ENCODE measurements at places on chromosomes 6 and 20.

DNA sequence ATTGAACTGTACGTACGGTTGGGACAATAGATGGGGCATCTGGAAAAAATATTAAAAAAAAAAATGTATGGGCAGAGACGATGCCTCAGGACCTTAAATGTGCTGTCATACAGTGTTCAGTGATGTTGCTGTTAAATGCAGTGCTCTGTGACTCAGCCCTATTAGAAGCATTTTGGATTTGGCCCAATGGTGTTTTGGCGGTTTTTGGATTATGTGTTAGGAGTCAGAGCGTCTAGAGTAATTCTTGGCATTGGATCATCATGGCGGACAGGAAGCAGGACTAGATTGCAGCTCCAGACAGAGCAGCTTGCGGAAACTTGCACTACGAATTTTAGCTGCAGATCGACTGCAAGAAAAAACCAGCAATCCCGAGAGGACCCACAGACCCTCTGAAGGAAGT lies 280.0 kb downstream of the SOX4 start:
- no peak for DNase-seq

- no peak for DNase-seq
Observed at GRCh38 chr6:137013738-137014602, 30.8 kb downstream of the IL20RA start.

GRCh38 chr6:6405031-6405430 lies 84.6 kb upstream of the F13A1 start:
- DNase-seq, result no peak

DNA sequence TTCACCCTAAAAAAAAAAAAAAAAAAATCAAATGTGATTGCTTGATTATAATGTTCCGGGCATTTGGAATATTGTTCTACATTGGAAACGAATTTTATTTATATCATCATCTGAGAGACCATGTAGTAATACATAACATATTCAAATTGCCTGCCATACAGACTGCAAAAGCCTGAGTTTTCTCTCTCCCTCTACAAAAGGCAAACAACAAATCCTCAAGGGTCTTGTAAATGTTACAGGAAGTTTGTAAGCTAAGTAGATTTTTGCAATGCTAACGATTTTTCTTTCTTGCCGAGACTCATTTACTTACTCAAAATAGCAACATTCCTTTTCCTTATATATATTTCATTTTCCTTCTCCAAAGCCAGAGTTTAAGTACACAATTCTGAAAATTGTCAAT lies 49.0 kb upstream of the HTR1E start:
- DNase-seq, result no peak

DNA sequence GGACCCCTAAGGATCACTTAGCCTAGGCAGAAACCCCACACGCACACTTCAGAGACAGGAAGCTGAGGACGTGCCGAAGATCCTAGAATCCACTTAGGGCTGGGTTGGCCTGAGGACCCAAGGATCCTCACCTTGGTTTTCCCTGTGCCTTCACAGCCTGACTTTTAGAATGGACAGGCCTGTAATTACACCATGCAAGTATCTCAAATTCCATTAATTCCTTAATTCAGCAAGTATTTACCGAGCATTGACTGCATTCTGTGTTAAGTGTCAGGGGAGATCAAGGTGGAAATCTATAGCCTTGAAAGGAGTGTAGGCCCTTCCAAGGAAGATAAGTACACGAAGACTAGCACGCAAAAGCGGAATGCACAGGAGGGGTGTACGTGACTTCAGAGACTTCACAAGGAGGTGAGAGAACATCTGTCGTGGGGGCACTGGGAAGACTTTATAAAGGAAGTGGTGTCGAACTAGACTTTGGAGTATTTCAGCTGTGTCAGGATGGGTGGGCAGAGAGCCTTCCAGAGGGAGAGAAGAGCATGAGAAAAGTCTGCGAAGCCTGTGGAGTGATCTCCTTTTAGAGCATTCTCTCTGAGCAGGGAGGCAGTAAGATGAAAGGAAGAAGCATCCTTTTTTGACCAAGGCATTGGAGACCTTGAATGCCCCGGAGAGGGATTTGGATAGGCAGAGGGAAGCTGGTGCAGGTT lies 4.0 kb downstream of the DSP start:
- DNase-seq, result no peak

GRCh38 chr6:87407901-87408720 lies at the start of gene CFAP206:
CFAP206 (plus strand) TSS chr6:87407972; CDS start chr6:87409840, 1,868 bp downstream.
- DNase-seq, result peak; percentile 85

GRCh38 chr6:129731428-129731827 lies 21.5 kb upstream of the ARHGAP18 start:
- DNase-seq, result no peak

GRCh38 chr20:54195483-54196472 lies 12.1 kb upstream of the PFDN4 start:
- no peak for DNase-seq

DNA sequence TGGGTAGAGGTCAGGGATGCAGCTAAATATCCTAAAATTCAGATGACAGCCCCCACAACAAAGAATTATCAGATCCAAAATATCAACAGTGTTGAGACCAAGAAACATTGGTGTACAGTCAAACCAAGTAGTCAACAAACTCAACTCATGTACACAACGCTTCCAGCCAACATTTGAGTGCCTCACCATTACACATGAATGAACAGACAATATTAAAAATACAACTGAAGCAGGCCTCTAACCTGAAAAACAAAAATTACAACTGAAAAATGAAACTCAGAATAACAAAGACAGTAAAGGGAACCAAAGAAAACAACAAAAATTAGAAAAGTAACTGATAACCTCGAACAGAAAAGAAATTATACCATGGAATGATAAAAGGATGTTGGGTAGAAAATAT lies 46.2 kb downstream of the HACE1 start:
- no peak for DNase-seq

GRCh38 chr6:31837369-31838113 lies 10.0 kb downstream of the HSPA1B start:
- no peak for DNase-seq

DNA sequence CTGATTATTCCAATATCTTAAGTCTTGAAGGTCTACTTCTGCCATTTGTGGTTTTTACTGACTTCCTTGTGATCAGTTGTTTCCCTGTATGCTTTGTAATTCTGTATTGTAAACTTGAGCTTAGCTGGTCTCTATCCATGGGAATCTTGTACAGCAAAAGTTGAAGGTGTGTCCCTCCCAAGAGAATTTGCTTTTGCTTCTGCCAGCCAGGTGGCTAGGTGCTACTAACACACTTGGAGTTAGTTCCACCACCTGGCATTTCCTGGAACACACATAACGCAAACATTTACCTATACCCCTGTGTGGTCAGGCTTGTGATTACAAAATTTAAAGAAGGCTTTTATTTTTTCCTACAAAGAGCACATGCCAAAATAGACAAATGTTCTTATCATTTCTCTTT lies 141.2 kb downstream of the GRM4 start:
- DNase-seq, result no peak

DNA sequence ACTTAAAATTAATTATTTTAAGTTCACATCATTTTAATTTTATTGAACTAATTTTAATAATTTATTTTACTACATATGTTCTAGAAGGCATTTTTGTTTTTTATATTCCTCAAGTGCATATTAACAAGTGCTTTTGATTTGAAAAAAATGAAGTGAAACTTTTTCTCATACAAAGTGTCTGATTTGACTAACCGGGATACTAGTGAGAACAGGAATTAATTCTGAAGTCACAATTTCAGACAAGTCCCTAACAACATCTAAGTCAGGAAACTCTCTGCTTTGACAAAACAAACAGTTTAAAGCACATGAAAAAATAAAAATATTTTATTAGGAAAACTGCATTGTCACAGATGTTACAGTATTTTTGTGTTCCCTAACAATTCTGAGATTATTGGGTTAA lies 1166.3 kb upstream of the CITED2 start:
- no peak for DNase-seq

DNA sequence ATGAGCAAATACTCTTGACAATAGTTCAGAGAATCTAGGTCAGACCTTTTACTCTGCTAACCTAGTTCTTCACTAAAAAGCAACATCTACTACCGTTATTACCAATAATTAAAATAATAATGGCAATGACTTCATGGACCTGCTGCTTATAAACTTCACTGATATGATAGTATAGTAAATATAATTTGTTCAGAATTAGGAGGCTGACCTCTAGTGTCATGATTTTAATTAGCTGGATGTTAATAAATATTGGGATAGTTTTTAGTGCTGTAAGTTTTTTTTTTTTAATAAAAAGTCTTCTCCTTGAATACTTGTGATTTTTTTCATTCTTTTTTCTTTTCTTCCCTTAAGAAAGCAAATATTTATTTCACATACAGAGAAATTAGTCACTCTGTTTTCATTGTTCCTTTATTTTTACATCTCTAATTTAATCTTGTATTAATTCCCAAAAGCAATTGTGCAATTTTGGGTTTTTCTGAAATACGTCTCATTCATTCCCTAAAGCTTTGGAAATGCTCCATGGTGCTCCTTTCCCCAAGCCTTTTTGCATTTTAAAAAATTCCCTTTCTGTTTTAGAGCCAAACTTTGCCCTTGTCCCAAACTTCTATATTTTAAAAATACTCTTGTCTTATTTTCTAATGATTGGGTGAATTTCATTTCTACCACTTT lies 46.6 kb upstream of the UST start:
- DNase-seq, result no peak

DNA sequence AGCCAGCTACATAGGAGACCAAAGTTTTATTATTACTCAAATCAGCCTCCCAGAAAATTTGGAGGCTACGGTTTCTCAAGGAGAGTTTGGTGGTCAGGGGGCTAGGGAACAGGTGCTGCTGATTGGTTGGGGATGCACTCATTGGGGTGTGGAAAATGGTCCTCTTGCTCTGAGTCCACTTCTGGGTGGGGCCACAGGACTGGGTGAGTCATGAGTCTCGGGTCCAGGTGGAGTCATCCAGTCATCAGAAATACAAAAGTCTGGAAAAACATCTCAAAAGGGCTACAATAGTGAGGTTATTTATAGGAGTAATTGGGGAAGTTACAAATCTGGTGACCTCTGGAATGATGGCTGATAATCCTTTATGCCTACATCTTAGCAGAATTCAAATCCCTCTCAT lies 54.3 kb upstream of the SLC22A16 start:
- DNase-seq, result no peak

DNA sequence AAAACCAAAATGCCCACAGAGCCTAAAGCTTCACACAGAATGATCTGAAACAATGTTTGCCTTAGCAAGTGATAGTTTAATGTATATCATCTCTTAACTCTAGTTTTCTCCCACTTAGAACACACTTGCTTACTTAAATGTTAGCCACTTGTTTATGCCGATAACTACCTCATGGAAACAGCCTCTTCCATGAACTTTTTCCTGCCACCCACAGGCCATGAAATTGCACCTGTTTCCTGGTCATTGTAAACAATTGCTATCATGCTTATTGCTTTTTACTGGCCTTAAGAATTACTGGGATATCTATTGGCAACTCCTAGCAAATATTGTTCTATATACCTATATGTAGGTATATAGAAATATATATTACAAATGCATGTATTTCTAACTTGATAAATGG lies 231.1 kb downstream of the HDGFL1 start:
- no peak for DNase-seq

DNA sequence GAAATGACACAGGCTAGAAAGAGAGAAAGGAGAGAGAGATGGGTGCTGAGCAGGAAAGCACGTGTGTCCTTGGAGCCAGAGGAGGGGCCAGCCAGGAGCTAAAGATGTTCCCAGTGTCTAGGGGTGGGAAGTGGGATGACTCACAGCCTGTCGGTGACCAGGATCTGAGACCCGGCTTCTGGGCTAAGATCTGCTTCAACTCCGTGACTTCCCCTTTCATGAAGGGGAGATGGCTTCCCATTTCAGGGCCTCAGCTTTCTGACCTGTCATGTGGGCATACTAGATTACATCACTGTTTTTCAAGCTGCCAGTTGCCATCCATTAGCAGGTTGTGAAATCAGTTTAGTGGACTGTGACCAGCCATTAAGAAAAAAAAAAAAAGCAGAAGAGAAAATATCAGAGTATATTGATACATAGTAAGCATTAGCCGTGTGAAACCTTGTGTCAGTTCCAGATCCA lies 5.4 kb downstream of the TGM3 start:
- peak; percentile 87 for DNase-seq

DNA sequence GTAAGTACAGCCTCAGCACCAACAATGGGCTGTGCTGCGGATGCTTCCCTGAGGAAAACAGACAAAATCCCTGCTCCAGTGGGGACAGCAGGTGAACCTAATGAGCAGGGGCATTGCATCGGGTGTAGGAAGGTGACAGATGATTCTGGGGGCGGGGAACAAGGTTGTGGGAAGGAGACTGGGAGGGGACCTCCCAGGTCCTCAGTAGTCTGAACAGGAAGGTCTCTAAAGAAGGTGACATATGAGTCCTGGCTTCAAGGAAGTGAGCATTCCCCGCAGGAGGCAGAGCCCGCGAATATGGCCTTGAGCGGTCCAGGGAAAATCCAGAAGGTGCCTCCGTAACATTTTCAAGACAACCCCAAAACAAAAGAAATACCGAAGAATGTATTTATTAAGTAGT lies 19.4 kb downstream of the ULBP1 start:
- no peak for DNase-seq

GRCh38 chr6:137941995-137942394 lies 74.9 kb downstream of the TNFAIP3 start:
- DNase-seq, result no peak

DNA sequence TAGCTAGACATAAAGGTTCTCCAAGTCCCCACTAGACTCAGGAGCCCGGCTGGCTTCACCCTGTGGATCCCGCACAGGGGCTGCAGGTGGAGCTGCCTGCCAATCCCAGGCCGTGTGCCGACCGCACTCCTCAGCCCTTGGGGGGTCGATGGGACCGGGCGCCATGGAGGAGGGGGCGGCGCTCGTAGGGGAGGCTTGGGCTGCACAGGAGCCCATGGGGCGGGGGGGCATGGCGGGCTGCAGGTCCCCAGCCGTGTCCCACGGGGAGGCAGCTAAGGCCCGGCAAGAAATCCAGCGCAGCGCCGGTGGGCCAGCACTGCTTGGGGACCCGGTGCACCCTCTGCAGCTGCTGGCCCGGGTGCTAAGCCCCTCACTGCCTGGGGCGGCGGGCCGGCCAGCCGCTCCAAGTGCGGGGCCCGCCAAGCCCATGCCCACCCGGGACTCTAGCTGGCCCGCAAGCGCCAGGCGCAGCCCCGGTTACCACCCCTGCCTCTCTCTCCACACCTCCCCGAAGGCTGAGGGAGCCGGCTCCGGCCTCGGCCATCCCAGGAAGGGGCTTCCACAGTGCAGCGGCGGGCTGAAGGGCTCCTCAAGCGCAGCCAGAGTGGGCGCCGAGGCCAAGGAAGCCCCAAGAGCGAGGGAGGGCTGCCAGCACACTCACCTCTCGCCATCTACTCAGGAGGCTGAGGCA lies 26.5 kb upstream of the ID1 start:
- DNase-seq, result no peak

- DNase-seq, result no peak
Observed at GRCh38 chr6:33081098-33081824, 5.5 kb downstream of the HLA-DPB1 start.

DNA sequence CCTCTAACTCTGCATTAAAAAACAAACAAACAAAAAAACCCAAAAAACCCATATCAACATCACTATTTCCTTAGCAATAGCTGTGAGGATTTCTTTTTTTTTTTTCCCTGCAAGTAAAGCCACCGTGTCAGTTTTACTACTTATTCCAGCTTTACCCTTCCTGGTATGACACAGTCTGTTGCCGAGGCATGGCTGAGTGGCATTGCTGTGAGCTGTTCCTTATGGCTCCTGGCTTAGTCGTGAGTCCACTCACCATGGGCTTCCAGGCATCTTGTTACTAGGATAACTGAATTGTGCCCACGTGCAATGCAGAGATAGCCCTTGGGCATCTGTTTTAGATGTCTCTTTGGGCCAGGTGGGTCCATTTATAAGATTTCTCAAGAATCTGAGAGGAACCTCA lies 84.8 kb downstream of the LRRC1 start:
- DNase-seq, result no peak
